NCI-H524 treated with DMSO at 0.1 percent for 48 hours (cell line): ENCODE measurements at places on chromosomes 7 and 10.

DNA sequence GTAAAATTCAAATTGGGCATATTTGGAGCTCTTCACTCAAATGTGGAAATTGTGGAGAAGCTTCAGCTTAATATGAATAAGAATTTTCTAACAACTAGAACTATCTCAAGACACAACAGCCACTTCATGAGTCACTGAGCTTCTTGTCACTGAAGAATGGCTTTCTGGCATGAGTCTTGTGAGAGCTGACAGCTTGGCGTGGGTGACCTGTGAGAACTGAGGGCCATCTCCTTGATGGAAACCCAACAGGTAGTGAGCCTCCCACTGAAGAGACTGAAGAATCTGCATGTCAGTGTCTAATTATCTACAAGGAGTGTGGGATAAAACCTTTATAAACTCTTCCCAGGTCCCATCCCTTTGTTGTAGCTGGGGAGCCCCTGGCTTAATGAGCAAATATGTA is 66.0 kb downstream of the CLEC2L start:
- DNase-seq, result no peak

DNA sequence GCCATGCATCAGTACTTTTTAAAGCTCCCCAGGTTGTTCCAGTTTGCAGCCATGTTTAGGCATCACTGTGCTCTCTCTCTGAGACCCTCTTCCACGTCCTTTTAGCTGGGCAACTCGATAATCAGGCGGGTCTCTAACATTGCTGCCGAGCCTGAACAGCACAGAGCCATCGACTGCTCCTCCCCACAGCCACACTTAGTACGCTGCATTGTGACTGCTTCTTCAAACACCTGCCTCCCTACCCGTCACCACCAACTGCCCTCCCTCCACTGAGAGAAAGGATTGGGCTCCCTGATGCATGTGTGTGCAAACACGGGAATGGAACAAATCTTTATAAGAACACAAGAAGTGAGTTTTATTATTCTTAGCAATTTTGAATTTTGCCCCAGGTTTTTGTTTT is 11.4 kb upstream of the TACR2 start:
- DNase-seq, result no peak

DNA sequence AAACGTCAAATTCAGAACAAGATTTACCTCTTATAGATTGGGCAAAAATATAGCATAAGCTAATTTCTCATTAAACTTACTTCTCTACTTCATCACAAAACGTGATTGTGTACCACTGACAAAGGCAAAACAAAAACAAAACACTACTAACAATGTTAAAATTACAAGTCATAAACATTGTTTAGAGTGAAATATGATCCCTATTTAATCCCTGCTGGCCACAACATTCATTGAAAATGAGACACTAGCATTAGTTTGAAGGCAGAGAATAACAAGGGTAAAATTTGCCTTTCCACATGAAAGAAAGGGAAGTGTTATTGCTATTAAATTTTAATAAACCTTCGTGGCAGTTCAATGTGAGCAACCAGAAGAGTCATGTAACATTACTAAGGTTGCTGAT is 45.0 kb downstream of the SEMA3A start:
- DNase-seq, result no peak

GRCh38 chr10:79238606-79239005 is 108.7 kb upstream of the PPIF start:
- no peak for DNase-seq

- DNase-seq, result peak; percentile 98
Observed at GRCh38 chr7:31683445-31684225, 3.4 kb upstream of the PPP1R17 start.

GRCh38 chr7:131145026-131145425 is 182.7 kb upstream of the MKLN1 start:
- no peak for DNase-seq

DNA sequence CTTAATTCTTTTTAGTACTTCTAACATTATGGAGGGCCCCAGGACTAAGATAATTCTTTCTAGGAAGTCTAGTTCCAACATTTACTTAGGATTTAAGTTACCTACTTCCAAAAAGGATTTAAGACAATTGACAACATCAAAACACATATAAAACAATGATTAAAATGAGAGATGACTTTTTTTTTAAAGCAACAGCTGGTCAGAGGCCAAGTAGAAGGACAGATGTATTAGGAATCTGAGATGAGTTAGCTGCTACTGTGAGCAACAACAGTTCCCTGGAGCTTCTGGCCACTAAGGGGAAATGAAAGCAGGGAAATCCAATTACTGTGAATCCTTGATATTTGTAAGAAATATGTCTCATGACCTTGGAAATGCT is 222.3 kb downstream of the PHTF2 start:
- DNase-seq, result no peak

GRCh38 chr10:93554760-93555432 is 11.6 kb upstream of the FFAR4 start:
- no peak for DNase-seq

- DNase-seq, result no peak
Observed at GRCh38 chr7:124171068-124171467, 138.2 kb upstream of the TMEM229A start.

DNA sequence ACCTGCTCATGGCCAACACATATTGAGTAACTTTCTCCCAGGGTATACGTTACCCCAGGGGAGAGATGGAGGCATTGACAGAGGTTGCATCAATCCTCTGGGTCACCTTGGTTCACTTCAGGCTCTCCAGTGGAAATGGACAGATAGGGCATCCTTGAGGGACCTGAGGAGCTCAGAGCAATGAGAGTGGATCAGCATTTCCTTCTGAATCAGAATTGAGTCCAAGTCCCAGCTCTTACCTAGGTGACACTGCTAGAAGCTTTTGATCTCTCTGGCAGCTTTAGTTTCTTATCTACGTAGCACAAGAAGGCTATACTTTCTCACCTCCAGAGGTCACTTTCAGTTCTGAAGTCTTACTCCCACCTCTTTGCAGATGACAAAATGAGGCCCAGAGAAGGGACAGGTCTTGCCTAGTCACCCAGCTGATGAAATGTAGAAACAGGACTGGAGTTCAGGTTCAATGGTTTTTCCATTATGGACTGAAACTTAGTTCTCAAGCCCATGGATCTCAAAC is 35.2 kb downstream of the PANK1 start:
- DNase-seq, result no peak

- no peak for DNase-seq
Observed at GRCh38 chr7:22541789-22542188, 41.8 kb upstream of the STEAP1B start.

- DNase-seq, result no peak
Observed at GRCh38 chr7:155353256-155353897, 55.7 kb downstream of the INSIG1 start.

GRCh38 chr7:154568346-154568745 is 434.6 kb downstream of the PAXIP1 start:
- no peak for DNase-seq

DNA sequence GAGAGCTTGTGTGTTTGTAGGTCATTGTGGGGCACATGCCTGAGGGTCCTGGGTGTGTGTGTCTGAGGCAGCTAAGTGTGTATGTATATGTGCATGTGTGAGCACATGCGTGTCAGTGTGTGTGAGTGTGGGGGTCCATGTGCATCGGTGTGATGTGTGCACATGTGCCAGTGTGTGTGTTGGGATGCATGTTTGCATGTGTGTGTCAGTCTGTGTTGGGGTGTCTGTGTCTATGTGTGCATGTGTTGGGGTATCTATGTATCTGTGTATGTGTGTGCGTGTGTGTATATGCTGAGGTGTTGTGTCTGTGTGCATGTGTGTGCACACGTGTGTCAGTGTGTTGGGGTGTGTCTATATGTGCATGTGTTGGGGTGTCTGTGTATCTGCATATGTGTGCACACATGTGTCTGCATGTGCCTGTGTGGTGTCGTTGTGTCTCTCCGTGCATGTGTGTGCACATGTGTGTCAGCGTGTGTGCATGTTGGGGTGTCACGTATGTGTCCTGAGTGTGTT is 33.3 kb downstream of the PWWP2B start:
- no peak for DNase-seq

DNA sequence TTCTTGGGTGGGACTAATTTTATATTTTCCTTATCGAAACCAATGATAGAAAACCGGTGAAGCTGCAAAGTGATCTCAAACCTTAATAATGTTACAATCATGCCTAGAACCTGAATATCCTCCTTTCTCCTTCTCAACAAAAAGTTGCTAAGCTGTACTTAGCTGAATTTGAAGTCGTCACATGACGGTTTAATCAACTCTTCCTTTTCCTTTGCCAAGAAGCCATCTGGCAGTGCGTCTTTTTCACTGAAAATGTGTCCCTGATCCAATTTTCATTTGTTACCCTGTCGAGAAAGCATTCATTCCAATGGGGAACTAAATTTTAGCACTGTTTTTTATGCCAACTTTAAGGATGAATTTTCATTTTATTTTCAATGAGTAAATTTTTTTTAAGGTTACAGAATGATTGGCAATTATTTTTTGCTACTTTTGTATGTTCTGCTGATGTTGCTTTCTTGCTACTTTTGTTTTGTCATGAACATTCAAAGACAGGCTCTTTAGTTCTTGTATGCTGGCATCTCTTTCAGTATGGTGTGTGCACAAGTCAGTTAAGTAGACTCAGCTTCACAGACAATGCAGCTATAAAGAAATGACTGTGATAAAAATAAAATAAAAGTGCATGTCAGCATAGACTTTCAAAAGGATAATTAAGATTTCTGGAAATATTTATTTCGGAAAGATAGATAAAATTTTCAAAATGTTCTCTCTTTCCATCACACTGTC is 980.0 kb downstream of the DNAJB9 start:
- DNase-seq, result peak; percentile 5

DNA sequence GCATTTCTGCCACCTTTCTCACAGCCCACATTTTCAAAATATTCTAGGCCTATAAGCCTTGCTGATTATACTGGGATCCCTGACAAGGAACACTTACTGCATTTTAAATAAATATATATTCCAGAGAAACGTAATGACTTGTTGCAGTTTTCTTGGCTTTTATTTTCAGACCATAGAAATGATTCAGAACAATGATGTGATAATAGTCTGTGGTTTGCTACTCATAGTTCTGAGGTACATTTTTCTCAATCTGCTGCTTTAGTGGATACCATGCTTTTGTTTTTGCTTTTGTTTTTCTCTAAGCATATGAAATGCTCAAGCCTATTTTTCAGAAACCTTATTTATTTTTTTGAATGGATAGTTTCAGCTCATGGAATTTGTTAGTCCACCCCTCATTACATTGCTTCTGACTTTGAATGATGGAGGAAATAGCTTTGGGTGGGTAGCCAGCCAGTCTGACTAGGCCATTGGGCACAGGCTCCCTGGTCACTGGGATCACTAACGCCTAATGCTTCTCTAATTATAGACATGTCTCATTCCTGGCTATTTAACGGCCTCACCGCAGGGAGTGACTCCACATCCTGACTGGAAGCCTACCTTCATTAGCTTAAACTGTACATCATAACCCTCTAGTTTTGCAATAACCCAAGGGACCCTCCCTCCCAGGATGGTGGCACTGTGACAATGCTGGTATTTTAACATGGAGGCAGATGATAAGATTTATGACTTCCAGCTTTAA is 66.1 kb downstream of the MBL2 start:
- no peak for DNase-seq

DNA sequence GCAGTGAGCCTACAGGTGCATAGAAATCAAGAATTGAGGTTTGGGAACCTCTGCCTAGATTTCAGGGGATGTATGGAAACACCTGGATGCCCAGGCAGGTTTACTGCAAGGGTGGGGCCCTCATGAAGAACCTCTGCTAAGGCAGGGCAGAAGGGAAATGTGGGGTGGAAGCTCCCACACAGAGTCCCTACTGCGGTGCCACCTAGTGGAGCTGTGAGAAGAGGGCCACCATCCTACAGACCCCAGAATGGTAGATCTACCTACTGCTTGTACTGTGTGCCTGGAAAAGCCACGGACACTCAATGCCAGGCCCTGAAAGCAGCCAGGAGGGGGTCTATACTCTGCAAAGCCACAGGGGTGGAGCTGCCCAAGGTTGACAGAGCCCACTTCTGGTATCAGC is 533.5 kb downstream of the GPAM start:
- no peak for DNase-seq
